ENCODE measurements at places on chromosomes 2 and 18.

GRCh38 chr2:64970495-64970894, 18.7 kb upstream of the SLC1A4 start:
- no peak for DNase-seq

DNA sequence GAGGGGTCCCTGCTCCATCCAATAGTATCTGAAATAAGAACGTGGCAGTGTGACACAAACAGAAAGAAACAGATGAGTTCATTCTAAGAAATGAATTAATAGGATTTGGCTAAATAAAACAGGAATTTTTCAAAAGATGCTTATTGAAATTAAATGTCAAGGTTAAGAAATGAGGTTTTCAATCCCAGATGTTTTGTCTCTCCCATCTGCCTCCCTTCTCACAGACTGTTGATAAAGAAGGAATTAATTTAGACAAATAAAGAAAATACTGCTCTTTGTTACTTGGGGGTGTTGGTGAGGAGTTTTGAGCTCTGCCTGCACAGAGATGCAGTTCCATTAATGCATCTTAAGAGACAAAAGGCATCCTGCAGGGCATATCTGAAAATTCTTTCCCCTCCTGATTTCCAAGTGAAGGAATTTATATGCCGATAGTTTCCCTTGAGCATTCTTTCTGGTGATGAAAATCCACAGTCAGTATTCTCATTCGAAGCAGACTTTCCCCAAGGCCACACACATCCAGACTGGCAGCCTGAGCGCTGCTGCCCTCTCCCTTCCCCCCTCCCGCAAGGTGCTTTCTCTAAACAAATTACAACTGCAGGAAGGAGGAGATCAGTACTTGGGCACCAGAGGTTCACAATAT, 385.4 kb upstream of the RND3 start:
- DNase-seq, result no peak

GRCh38 chr2:60641811-60642788, 88.6 kb upstream of the BCL11A start:
- peak; percentile 53 for DNase-seq

DNA sequence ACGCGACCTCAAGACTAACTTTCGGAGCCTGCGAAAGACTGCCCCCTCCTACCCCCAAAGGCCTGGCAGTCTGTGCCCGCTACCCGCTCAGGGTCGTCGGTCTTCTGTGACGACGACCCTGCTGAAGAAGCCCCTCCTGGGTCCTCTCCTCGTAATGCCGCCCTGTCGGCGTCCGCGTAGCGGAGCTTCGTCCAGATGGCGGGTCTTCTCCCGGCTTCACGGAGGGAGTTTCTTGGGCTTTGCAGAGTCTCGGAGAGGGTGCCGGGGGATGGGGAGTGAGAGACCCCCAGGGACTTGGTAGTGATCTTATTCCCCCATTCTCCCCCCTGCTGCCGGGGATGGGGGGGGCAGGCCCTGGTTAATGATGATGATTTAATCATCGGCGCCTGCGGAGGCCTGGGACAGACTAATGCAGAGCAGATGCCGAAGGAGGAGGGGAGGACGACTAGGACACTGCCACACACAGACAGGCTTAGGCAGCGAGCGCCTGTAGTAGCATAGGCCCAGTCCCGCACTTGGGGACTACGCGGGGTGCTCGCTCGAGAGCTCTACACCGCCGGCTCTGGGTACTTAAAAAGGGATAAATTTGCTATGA, 528 bp upstream of the PCGF1 start:
- peak; percentile 33 for DNase-seq

DNA sequence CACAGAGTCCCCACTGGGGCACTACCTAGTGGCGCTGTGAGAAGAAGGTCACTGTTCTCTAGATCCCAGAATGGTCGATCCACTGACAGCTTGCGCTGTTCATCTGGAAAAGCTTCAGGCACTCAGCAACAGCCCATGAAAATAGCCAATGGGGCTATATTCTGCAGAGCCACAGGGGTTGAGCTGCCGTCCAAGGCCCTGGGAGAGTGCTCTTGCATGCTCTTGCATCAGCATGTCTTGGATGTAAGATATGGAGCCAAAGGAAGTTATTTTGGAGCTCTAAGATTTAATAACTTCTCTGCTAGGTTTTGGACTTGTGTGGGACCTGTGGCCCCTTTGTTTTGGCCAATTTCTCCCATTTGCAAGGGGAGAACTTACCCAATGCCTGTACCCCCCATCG, 164.7 kb upstream of the HNMT start:
- no peak for DNase-seq

GRCh38 chr2:132462236-132462635, 45.6 kb downstream of the GPR39 start:
- DNase-seq, result no peak

- DNase-seq, result no peak
These were observed 496.9 kb upstream of the HNMT start for GRCh38 chr2:137467246-137467862.

GRCh38 chr2:95362486-95362885, 40.0 kb upstream of the FAHD2A start:
- DNase-seq, result no peak

DNA sequence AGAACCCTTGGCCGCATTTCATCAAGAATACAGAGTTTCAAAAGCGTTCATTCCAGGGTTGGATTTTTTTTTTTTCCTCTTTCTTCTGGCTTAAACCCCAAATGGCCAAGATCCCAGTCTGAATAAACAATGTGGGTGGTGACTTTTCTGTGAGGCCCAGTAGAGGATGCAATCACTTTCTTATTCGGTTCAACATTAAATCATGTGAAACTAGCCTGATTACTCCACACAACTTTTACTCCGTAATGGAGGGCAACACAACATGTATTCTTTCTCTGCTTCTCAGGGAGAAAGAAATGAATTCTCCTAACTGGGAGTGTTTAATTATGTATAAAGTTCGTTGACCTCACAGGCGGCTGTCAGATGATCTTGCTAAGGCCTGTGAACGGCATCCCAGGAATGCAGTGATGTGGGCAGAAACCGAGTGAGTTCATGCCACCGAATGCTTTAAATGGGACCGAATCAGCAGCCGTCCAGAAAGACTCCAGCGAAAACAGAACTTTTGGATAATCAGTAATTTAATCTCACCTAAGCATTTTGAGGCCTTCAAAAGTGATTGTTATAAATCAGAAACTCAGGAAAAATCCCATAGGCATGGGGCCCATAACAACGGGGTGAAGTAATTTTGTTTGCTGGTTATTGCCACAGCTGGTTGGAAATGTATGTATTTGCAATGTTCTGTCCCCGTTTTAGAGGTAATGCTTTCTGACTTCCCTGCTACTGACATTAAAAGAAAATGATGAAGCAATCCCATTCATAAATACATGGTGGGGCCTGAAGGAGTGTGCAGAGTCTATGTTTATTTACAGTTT, 81.5 kb downstream of the BCL2 start:
- no peak for DNase-seq

DNA sequence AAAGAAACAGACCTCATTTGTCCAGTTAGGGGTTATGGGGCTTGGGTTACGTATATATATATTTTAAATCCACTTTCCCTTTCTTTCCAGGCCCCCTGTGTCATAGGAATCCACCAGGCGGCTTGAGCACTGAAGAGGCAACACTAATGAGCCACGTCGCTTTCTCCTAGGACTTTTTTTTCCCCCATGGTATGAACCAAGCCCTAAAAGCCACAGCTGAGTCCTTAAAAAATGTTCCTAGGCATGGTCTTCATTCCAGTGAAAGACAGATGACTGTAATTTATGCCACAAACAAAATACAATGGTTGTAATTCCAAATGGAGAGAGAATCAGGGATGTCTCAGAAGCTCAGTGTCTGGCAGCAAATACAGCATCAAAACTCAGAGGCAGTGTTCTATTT, 146.8 kb downstream of the EPHA4 start:
- no peak for DNase-seq

DNA sequence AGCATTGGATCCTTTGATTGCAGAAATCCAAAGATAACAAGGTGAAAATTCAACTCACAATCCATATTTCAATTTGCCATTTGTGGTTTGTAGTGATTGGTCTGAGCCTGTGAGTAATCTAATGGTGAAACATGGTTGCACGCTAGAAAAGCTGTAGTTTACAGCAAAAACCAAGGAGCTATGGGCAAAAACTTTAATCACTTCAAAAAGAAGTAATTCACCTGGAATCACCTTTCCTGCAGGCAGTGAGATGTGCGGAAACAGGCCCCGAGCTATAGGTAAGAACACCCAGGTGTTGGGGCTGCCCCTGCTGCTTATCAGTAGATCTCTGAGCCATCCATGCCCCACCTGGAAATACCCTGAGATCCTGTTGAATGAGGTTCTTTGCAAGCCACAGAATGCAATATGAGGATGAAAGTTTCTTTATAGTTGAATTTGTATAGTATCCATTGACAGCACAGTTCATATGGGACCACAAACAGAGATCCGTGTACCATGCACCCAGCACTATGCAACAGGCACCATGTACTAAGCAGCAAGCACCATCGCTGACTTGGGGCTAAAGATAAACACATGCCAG, 208.2 kb downstream of the SPP2 start:
- no peak for DNase-seq

GRCh38 chr2:69238449-69239031, 148.5 kb downstream of the GFPT1 start:
- no peak for DNase-seq

GRCh38 chr2:70901227-70902066, 34.3 kb upstream of the ATP6V1B1 start:
- no peak for DNase-seq

- DNase-seq, result no peak
These were observed 134.4 kb downstream of the SETBP1 start for GRCh38 chr18:44815108-44815507.

- no peak for DNase-seq
These were observed 734.0 kb upstream of the LINC00305 start for GRCh38 chr18:64882896-64883295.

DNA sequence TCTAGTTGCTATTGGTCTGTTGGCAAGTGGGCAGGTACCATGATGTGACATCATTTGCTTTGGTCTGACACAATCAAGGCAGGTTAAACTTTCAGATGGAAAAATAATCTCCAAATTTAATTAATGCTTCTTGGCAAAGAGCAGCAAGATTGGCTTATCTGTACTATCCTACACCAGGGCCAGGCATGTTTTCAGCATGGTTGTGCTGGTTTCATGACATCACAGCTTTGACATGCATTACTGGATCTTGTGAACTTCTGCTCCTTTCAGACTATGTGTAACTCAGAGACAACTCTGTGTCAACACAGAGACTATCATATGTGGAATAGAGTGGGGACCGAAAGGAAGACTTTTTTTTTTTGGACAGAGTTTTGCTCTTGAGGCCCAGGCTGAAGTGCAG, 520.5 kb downstream of the TDRD15 start:
- no peak for DNase-seq

DNA sequence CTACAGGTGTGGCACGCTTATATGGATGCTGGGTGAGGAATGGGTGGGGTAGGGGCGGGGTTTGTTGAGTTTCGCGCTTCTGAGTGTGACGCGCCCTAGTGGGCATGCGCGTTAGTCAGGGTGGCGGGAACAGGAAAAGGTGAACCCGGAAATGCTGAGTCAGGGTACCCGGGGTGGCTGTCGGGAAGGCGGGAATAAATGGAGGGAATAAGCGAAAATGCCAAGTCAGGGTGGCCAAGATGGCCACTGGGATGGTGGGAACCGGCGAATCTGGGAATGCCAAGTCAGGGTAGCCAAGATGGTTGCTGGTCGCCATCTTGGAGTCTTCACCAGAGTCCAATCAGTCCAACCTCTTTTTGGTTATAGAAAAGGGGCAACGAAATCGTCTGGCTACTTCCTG, 585.0 kb downstream of the SUCLG1 start:
- DNase-seq, result no peak

GRCh38 chr2:222709191-222709891, 37.9 kb downstream of the MOGAT1 start:
- DNase-seq, result no peak

DNA sequence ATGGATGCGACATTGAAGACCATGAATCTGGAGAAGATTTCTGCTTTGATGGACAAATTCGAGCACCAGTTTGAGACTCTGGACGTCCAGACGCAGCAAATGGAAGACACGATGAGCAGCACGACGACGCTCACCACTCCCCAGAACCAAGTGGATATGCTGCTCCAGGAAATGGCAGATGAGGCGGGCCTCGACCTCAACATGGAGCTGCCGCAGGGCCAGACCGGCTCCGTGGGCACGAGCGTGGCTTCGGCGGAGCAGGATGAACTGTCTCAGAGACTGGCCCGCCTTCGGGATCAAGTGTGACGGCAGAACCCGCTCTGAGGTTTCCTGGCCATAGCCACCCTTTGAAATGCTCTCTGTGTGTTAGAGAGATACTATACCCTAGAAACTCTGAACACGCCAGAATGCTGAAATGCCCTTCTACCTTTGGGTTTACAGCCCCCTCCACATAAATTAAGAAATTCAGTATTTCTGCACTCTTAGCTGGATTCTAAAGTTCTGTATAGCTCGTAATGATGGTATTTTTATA, 659 bp downstream of the CHMP1B start:
- DNase-seq, result no peak

DNA sequence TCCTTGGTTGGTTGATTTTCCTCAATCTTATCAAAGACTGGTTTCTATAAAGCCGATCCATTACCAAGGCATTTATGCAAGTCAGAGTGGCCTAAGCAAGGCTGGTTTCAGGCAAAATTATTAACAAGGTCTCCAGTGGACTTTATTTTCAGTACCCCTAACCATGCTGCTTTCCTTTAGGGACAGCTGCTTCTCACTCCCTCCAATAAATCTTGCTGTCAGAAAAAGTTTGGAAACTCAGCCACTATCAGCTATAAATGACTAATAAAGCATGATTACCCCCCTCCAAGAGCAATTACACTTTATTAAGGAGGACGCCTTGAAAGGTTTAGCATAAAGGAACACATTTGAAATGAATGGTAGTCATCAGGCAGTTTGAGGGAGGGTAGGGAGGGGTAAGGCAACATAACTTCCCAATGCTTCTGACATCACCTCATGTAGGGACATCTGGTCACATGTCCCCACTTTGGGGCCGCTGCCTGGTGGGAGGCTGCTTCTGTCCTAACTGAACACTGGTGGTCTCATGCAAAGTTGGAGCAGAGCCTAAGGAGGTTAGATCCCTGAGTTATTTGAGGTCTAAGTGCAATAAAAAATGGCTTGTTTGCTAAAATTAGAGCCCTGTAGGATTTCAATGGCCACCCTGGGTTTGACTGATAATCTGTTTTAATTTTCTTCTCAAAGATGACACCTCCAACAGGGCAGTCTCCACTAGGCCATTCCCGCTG, 58.0 kb upstream of the TMEM178A start:
- DNase-seq, result no peak

GRCh38 chr2:145759228-145759915, 1239.5 kb upstream of the ZEB2 start:
- no peak for DNase-seq

GRCh38 chr2:235095569-235095968, 143.8 kb downstream of the SH3BP4 start:
- no peak for DNase-seq
